ENCODE measurements at places on chromosomes 2 and 18.

- DNase-seq = no peak
These were observed 22.6 kb downstream of the ANXA4 start for GRCh38 chr2:69764286-69765095.

DNA sequence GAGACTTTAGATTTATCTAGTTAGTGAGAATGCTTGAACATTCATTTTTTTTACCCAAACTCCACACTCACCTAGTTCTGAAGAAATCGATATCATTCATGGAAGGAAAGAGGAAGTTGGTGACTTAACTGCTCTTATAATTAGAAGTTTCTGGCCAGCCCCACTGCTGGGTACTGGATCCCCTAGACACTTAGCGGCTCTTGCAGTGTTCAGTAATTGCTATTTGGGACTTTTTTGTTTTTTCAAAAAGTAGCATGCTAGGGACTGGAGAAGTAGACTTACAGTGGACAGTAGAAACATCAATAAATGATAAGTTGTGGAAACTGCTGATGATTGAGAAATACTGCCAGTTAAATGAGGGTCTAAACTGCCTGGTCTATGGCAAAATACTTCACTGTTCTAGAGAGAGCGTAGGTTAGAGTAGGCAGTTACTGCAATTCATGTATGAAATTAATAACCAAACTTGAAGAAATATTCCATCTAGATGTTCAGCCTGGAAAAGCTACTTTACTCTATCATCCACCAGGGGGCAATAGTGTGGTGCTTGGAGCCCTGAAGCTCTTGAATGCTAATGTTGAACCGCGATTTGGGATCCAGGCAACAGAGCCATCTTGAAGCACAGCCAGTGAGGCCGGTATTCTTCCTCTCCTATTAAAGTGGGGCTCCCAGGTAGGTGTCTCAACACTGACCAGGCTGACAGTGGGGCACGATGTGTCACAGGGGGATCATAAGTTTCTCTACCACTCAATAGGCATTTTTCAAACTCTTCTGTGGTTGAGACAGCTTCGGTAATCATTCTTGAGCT is 146.1 kb upstream of the SESTD1 start:
- peak; percentile 49 for DNase-seq

- DNase-seq = no peak
These were observed 10.1 kb downstream of the AMER3 start for GRCh38 chr2:130765464-130765863.

DNA sequence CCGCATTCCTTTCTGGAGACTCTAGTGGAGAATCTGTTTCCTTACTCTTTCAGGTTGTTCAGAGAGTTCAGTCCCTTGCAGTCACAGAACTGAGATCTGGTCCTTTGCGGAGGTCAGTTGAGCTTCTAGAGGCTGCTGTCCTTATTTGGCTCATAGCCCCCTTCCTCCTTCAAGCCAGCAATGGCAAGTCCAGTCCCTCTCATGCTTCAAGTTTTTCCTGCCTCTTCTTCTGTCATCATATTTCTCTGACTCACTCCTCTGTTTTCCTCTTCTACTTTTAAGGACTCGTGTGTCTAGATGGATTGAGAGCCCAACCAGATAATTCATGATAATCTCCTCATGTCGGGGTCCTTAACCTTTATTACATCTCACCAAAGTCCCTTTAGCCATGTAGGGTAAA is 173.5 kb upstream of the FOSL2 start:
- DNase-seq = no peak

DNA sequence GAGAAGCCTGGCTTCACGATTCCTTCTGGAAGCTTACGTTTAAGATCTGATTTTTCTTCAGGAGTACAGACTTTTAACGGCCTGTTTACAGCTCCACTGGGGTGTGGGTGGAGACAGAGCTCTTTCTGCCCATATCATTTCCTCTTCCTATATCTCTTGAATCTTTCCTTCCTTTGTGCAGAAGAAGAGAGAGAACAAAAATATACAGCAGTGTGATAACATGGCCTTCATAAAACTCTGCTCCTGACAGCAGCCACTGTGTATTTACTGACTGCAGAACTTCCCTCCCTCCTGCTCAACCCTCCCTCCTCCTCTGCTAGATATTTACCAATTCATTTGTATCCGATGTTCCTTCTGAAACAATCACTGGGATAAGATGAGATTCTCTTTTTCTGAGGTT is 34.1 kb upstream of the REEP1 start:
- DNase-seq = no peak

- no peak for DNase-seq
These were observed 65.9 kb downstream of the NFATC1 start for GRCh38 chr18:79461627-79462026.

DNA sequence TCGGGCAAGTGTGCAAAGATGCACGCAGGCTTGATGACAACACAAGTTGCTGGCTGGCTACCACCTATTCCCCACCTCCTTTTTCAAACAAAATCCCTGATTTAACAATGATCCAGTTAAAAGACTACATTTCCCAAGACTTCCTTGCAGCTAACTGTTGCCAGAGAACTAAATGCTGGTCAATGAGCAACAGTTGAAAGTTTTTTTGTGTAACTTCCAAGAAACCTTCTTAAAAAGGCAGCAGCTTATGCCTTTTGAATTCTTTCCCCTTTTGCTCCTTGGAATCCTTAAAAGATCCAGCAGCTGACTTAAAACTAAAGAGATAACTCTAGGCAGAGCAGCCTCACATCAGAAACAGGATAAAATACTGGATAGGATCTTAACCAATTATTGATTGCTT is 38.5 kb downstream of the NPHP1 start:
- no peak for DNase-seq

All from fibroblast of the conjunctiva (primary cell).